MCF 10A (cell line): ENCODE measurements at places on chromosomes 11 and 22. TPM values are rescaled to one million over a fixed set of nuclear protein-coding genes. Genes with fewer than 3 reads are reported as not detected.

DNA sequence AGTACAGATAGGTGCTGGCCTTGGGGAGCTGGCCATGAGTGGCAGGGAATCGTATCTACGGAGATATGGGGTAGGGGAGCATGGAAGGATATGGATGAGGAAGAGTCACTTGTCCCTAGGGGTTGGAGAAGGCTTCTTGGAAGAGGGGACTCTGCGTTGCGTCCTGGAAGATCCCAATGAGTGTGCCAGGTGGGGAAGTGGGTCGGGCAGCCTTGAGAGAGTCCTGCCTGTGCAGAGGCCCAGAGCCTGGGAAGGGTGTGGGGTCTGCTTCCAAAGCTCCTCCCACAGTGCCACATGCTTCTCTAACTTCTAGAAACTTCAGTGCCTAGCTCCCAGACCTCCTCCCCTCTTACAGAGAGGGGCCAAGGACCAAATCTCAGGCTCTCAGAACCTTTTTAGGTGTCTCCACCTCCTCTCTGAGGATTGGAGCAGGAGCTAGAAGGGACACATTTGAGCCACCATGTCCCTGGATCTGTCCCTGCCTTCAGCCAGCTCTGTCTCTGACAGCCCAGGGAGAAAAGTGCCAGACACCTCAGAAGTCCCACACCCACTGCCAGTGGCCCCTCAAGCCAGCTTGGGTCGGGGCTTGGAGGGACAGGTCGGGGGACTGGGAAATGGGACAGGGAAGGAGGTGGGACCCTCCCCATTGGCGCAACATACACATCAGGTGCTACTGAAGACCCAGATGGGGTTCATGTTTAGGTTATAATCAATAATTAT lies 11.0 kb downstream of the RHBDD3 start:
- no peak for DNase-seq

DNA sequence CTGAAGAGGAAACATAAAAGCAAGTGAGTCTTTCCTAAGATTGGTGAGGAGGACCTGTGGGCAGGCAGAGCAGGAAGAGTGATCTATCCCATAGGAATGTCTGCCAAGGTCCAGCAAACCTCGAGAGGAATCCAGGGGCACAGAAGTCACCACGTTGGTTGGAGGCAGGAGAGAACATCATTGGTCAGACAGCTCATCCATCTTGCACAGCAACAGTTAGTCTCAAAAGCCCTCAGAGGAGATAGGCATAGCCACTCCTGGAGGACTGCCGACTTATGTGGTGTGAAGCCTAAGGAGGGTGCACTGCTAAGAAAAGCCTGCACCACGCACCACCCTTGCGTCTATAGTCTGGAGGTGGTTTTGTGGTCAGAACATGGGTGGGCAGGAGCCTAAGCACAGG lies 109.1 kb downstream of the RASSF10 start:
- peak; percentile 91 for DNase-seq

GRCh38 chr11:24206511-24206910 lies 290.3 kb upstream of the LUZP2 start:
- no peak for DNase-seq

GRCh38 chr11:109956124-109956793 lies 136.9 kb upstream of the ZC3H12C start:
- DNase-seq, result no peak

- DNase-seq, result peak; percentile 55
These were observed at the start of gene ARHGAP42 for GRCh38 chr11:100687054-100687629. Gene ARHGAP42 (plus strand): TSS chr11:100687288. CDS start chr11:100687679, 391 bp downstream.

GRCh38 chr11:75084883-75085282 lies 11.8 kb downstream of the OR2AT4 start:
- no peak for DNase-seq

DNA sequence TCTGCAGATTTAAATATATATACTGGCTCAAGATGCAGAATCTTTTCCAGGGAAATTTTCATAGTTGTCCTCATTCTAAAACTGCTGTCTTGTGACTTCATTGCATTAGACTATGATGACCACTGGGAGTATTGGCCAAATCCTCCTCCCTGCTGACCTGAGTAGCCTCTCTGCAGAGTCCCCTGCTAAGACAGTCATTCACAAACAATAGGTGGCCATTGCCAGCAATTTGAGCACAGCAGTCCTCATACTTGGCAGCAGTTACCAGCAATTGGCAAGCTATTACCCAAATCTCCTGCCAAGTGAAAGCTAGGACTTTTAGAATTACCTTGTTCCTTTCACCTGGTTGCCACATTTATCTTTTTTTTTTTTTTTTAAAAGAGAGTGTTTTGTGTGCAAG lies 325.8 kb downstream of the FAT3 start:
- peak; percentile 53 for DNase-seq

DNA sequence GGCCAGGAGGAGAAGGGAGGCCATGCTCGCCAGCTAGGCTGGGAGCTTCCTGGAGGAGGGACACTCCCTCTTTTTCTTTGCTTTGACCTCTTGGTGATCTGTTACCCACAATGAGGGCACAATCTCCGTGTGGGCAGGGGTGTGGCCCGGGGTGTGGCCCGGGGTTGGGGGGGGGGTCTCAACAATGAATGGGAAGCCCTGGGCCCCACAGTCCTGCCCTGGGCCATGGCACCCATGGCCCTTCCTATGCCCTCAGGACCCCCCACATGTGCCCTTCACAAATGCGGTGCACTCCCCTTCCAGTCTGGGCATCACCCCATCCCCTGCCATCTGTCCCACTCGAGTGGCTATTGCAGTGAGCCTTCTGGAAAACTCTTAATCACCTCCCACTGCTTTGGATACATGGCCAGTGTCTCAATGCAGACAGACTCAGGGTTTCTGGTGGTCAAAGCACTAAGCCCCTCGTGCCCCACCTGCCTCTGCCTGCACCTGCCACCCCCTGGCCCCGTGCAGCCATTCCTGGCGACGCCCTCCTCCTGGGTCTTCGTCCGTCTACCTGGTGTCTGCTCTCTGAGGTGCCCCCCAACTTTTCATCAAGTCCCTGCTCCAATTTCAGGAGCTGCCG lies 611.3 kb downstream of the TBC1D22A start:
- no peak for DNase-seq

- DNase-seq, result no peak
These were observed 39.4 kb upstream of the LIN7C start for GRCh38 chr11:27545946-27546345.

DNA sequence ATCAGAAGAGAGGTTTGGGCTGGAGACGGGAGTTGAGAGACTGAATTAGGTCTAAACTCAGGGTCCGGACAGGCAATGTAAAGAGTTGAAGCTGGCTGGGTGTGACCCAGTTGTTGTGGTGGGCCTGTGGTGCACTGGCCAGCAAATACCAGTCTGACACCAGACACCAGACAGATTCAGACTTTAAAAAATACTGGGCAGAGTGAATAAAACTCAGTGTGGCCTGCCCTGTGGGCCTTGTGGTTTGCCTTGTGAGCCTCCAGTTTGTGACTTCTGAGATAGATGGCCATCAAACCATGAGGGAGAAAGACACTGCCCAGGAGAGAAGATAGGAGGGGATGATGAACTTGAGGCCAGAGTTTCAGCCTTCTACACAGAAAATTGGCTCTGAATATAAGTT lies 25.8 kb downstream of the RCN1 start:
- no peak for DNase-seq

- DNase-seq, result no peak
These were observed 57.4 kb downstream of the CHST1 start for GRCh38 chr11:45607995-45608394.

DNA sequence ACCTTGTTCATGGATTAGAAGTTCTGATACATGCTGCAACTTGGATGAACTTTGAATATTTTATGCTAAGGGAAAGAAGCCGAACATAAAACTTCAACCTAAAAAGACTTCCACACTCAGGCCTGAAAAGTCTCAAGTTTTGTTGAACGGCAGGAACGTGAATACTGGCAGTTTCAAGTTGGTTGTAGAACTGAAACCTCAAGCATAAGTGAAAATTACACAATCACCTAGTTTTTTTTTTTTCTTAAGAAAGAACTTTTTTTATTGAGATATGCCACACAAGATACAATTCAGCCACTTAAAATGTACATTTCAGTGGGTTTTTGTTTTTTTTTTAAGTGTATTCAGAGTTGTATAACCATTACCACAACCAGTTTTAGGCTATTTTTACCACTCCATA lies 50.8 kb upstream of the ADORA2A start:
- no peak for DNase-seq

DNA sequence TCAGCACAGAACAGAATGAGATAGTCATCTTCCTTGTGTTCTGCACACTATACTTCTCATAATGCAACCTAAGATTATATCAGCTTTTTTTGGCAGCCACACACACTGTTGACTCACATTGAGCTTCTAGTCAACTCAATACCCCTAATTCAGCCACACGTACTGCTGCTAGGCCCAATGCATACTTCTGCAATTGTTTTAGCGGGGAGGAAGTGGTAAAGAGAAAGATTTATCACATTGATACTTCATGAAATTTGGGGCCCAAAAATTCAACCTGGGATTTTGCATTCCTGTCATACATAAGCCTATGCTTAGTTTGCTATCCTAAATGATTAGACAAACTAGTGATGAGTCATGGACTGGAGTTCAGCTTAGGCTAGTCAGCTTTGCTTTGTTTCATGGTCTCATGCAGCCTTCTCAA lies 8.6 kb upstream of the UPB1 start:
- DNase-seq, result peak; percentile 79

- no peak for DNase-seq
These were observed 11.6 kb upstream of the APOBEC3B start for GRCh38 chr22:38970551-38970950.

GRCh38 chr11:64025205-64025604 lies 10.5 kb upstream of the FLRT1 start:
- no peak for DNase-seq

- peak; percentile 16 for DNase-seq
These were observed 258.9 kb upstream of the ARHGAP20 start for GRCh38 chr11:110971140-110971539.

DNA sequence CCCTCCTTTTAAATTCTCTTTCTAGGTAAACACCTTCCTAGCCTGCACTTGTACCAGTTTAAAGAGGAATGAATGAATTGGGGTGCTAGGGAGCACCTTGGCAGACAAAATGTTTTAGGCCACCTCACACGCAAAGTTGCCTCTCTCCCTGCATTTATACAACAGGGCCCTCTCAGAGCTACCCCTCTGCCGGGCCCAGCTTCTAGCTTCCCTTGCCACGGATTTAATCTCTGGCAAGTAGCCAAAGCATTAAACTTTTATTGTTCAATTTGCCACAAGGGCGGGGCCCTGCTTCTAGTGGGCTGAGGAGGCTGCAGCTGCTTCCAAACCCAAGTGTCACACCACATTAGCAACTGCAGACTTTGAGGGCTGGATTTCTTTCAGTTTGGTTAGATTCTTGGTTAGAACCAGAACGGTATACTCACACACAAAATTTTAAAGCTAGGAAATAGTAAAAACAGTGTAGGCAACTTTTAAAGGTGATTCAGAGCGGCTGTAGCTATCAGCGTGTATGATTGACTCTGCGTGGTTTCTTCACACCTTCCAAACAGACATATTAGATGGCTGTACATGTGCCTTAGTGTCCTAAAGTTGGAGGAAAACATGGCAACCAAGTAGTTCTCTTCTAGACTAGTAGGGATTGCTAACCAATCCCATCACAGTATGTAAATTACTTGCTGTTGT lies 6.5 kb downstream of the KREMEN1 start:
- peak; percentile 27 for DNase-seq

- peak; percentile 23 for DNase-seq
These were observed 740 bp upstream of the TRMT2A start for GRCh38 chr22:20117633-20118299.

DNA sequence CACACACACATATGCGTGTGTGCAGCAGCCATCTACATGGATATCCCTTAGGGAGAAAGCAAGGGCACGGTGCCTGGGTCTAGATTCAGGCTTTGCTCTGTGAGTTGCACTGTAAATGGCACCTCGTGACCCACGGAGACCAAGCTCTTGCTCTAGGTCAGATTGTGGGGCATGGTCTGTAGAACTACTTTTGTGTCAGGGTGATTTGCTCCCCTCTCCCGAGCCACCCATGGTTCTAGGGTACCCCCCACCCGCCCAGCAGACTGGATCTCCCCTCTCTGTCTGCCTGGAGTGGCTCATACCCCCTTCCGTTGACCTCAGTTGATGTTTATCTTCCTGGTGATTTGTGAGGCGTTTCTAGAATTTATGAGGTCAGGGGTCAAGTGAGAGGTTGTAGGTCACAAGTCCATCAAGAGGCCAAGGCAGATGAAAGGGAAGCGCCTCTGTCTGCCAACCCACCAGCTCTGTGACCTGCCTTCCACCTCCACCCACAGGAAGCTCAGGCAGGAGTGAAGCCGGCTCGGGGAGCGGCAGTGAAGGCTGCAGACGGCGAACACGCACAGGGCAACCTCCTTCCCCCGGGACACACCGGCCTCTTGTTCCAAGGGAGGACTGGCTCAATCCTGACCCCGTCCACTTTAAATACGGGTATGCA lies 76.2 kb upstream of the TTLL12 start:
- DNase-seq, result no peak

DNA sequence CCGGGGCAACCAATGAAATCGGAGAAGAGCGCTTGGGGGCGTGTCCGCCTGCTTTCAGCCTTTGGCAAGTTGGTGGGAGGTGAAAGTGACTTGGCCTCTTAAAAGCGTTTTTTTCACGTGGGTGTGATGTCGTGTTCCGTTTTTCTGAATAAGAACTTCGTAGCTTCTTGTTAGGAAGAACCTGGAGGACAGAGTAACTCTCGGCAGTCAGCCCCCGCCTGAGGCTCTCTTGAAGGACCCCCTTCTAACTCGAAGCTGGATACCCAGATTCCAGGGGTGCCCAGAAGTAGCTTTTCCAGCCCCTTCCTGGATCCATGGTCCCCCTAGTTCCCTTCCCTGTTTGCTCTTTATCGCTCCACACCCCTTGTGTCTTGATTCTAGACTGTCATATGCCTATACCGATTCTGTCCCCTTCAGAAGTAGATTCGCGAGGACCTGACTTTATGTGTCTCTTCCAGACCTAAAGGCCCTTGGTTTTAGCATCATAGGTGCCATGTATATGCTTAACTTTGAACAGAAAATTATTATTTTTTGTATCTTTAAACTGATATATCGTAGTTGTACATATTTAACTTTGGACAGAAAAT lies 915 bp upstream of the OSBP start:
- DNase-seq, result no peak

- DNase-seq, result no peak
These were observed 109.4 kb downstream of the NAV2 start for GRCh38 chr11:19821993-19822392.

- no peak for DNase-seq
These were observed 50.6 kb downstream of the SGSM3 start for GRCh38 chr22:40421082-40421350.

- DNase-seq, result peak; percentile 2
These were observed 497.2 kb downstream of the NTM start for GRCh38 chr11:131867457-131868257.

- no peak for DNase-seq
These were observed 549.3 kb upstream of the CADM1 start for GRCh38 chr11:116053548-116053919.

DEPDC7 gene
- 2.2 and 3.6 TPM in 2 replicates for total RNA-seq

BIK gene
- 7.3 and 10.0 TPM in 2 replicates for total RNA-seq

OR52H1 gene
- total RNA-seq, result not detected in 2 replicates

GRM5 gene
- not detected in 2 replicates for total RNA-seq

ANGPTL5 gene
- not detected in 2 replicates for total RNA-seq

OR4A16 gene
- total RNA-seq, result not detected in 2 replicates

RTN4RL2 gene
- total RNA-seq, result 2.0 and 3.2 TPM in 2 replicates

TEX54 gene
- not detected in 2 replicates for total RNA-seq

TREH gene
- not detected in 2 replicates for total RNA-seq

YPEL4 gene
- 0.16 TPM in 1 of 2 replicates, not detected in the other for total RNA-seq

ACRV1 gene
- total RNA-seq, result not detected in 2 replicates

MCHR1 gene
- total RNA-seq, result not detected in 2 replicates
